Dermis microvascular lymphatic vessel endothelial cell (primary cell): ENCODE measurements at places on chromosomes 3 and 15. TPM values are rescaled to one million over a fixed set of nuclear protein-coding genes. Genes with fewer than 3 reads are reported as not detected.

GRCh38 chr3:18900994-18901393, 247.3 kb upstream of the KCNH8 start:
- DNase-seq, result no peak

DNA sequence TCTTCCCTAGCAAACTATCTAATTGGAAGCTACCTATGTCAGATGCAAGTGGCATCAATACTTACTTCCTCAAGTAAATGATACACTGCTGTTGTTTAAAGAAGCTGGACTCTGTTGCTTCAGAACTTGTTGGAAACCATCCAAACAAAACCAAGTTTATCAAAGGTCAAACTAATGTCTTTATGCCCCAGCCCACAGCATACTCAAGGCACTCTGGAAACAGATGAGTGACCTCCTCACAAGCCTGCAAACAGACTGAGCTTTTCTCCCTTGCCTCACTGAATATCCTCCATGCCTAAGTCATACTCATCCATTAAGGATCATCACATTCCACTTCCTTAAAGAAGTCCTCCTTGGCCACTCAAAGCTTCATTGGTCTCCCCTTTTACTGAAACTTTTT, 107.4 kb upstream of the ACP3 start:
- DNase-seq, result no peak

DNA sequence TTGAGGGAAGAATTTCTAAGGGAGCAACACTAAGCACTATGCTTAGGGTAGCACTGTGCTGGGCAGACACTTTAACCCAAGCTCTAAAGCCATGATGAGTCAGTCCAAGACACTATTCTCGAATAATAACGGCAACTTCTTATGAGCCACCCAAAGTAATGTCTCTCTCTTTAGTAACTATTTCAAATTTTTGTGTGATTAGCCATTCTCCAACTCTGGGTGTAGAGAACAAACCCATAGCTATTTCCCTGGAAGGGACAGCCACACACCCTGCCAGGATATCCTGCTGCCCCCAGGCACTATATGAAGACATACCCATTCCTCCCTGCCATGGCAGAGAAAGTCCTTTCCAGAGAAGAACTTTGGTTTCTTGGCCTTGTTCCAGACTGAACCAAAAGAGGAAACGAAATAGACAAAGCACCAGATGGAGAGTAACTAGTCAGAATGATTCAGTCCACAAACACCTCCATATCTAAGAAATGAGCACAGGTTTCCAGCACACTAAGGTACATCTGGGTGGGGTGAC, 384.9 kb upstream of the THBS1 start:
- DNase-seq, result no peak

DNA sequence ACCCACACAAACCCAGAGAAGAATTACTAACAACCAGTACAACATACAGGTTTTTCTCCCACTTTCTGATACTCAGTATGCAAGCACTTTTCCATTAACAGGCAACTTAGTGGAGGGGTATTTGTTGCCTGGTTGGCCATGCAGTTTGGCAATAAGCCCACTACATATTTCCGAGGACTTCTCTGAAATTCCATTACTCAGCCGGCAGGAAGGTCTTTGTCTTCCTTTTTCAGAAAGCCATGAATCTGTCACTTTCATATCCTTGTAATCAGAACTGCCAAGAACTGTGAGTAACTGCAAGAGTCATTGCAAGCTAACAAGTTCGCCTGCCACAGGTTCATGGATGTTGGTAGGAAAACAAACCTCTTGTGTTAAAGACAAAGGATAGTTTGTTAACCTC, 422.3 kb upstream of the ROBO1 start:
- DNase-seq, result peak; percentile 74

Gene IL20RB
- 0.51 and 0.63 TPM in 2 replicates for total RNA-seq
